Glomerular endothelial cell (primary cell): ENCODE measurements at places on chromosomes 5 and 9. TPM values are rescaled to one million over a fixed set of nuclear protein-coding genes. Genes with fewer than 3 reads are reported as not detected.

GRCh38 chr5:136047858-136048257, 19.1 kb downstream of the TGFBI start:
- DNase-seq: no peak

DNA sequence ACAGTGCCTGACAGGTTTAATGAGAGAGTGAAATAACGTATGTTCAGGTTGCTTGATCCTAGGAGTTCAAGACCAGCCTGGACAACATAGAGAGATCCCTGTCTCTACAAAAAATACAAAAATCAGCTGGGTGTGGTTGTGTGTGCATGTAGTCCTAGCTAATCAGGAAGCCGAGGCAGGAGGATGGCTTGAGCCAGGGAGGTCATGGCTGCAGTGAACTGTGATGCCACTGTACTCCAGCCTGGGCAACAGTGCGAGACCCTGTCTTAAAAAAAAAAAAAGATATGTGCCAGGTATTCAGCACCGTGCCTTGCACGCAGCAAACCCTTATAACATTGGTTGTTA, 38.8 kb upstream of the SPRY4 start:
- DNase-seq: no peak

GRCh38 chr5:78522476-78523260, 125.9 kb downstream of the LHFPL2 start:
- no peak for DNase-seq

DNA sequence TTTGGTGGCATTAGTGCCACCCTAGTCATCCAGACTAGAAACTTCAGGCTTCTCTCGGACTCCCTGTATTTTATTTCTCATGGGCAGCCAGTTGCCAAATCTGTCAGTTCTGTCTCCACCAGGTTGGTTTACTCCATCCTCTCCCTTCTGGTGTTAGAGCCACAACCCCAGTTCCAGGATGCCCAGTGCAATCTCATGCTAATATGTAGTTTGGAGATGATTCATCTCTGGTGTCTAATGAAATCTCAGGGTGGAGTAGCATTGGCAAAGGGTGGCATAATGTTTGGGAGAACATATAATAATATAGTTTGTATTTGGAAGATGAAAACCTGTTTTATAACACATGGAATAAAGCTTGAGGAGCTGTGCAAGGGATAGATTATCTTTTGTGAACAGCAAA, 30.2 kb downstream of the SLC46A2 start:
- no peak for DNase-seq

GRCh38 chr9:112670991-112671625, 46.8 kb downstream of the INIP start:
- no peak for DNase-seq

Gene GABRA6
- total RNA-seq: not detected in 2 replicates

Gene PCDHB2
- total RNA-seq: 0.12 and 0.15 TPM in 2 replicates

Gene OSMR
- 22.8 and 37.3 TPM in 2 replicates for total RNA-seq

Gene CD14
- total RNA-seq: 0.23 TPM in 1 of 2 replicates, not detected in the other
